ENCODE measurements at places on chromosomes 3 and 15.

DNA sequence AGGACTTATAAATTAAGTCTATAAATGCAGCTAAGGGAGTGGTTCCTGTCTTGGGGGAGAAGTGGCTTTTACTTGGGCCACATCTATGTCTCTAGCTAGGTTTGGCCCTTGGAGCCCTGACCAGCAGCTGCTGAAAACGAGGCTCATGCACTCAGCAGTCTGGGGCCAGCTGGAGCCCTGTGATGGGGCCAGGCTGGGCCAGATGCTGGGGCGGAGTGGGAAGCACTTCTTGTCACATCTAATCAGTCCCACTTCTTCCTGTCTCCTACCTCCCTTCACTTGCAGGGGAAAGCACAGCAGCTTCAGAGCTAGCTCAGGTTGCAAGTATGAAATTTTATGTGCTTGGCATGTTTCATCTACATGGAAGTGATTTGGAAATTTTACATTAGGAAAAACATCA is 209.9 kb upstream of the ROPN1 start:
- DNase-seq = no peak

DNA sequence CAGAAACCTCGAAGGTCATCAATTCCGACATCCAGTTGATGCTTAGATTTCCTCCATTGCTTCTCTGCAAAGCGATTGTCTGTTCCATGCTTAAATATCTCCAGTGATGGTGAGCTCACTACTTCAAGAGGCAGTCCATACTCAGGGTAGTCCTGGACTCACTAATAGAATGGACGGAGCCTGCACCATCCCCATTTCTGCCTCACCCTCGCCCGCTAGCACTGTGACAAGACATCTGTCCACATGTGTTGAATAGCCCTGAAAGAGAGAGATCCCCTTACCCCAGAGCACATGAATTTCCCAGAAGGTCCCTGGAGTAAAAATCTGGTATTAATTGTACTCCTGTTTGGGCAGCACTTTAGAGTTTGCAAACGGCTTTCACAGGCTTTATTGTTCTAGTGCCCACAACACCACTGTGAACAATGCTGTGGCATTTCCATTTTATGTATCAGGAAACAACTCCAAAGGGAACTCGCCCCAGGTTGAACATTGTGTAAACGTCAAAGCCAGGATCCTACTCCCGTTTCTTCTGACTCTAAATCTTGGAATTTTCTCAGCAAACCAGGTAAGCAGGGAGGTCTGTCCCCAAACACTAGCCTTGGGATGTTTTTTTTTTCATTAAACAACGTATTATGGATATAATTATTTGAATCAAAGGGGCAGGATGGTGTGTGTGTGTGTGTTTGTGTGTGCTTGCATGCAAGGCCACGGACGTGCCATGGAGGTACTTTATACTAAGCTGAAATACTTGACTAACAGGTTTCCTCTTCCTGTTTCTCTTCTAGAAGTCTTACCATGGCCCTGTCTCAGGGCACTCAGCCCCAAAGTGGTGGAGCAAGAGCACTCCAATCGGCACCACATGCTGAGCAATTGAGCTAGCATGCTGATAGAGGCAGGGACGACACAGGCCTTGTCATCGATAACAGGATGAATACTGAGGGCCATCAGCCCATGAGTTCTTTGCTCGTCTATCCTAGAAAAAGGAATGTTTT is 198.3 kb downstream of the OPA1 start:
- DNase-seq = no peak

GRCh38 chr15:91331581-91331980 is 231.5 kb downstream of the SV2B start:
- no peak for DNase-seq

DNA sequence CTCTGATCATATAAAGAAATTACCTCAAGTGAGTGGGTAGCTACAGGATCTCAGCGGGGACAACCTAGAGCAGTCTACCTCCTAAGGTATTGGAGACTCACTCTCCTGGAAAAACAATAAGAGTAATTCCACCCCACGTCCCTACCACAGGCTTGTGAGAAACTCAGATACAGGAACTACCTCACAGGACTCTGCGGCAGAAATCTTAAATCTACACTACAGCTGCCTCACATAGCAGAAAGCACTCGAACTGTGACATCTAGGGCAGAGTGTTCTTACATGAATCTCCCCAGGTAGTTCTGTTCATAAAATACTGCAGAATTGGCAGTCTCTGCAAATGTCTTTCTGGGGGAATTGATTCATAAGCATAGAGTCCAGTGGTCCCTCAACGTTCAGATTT is 382.9 kb upstream of the IL12A start:
- no peak for DNase-seq

GRCh38 chr15:26295336-26296085 is 432.4 kb upstream of the ATP10A start:
- DNase-seq = no peak

DNA sequence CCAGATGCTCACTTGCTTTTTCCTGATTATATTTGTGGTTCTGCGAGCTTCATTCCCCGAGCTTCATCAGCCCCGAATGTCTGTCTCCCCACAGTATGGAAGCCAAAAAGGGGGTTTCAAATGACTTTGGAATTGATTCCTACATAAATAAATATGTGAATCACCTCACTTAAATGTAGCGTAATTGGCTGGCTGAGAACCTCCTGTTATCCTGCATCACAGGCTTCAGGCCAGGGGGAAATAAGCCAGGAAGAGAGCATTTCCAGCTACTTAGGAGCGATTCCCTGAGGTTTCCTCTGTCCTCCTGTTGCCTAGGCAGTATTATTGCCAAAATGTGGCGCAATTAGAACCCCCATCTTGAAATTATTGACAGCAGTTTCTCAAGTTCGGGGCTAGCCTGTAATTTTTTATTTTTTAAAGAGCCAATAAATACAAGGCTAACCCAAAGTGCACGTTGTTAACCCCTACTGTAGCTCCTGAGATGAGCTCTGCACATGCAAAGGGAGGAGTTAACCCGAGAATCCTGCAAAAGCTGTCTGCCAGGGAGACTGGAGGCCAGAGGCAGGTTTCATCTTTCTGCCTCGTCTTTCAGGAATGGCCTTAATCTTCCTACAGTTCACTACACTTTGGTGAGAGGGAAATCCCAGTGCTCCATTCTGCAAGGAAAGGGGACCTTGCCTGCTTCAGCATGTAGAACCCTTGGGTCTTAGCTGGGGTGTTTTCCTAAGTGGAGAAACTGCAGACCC is 148.2 kb downstream of the ADAMTS9 start:
- peak; percentile 27 for DNase-seq

GRCh38 chr15:72861354-72861910 is 77.9 kb upstream of the ADPGK start:
- DNase-seq = no peak

DNA sequence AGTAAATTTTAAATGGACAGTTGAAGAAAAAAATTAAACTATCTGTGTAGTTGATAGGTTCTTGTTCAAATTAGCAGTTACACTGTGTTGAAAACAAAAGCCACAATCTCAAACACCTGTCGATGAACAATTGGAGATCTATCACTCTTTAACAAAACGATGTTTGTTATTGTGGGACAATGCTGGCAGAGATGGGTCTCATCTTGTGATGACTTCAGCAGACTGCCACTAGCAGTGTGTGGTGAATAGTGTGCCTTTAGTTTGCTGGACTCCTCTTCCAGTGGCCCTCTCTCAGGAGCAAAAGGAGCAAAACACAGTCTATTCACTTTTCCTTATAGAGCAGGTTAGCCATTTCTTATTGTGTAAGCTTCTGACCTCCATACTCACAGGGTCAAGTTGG is 14.7 kb upstream of the TRIM59 start:
- DNase-seq = no peak

DNA sequence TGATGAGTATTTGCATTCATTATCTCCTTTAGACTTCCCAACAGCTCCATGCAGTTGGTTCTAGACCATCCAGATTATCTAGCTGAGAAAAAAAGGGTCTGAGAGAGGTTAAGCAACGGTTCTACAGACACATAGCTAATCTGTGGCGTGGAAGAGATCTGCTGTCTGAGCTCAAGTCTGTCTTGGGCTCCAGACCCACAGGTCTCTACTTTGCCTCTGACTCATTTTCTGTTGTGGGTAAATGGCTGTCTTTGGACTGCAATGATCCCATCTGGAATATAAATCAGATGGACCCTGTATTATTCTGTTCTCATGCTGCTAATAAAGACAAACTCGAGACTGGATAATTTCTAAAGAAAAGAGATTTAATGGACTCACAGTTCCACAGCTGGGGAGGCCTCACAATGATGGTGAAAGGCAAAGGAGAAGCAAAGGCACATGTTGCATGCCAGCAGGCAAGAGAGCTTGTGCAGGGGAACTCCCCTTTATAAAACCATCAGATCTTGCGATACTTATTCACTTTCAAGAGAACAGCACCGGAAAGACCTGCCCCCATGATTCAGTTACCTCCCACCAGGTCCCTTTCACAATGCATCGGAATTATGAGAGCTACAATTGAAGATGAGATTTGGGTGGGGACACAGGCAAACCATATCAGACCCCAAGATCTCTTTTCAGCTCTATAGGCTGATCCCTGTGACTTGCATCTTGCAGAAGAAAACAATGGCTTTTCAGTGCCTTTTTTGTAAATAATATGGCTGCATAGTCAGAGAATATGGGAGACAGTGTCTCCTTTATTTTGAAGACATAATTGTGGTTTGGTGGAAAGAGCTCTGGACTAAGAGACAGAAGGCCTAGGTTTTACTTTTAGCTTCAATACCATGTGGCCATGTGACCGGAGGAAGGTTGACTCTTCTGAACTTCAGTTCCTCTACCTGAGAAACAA is 24.7 kb downstream of the CEMIP start:
- no peak for DNase-seq

DNA sequence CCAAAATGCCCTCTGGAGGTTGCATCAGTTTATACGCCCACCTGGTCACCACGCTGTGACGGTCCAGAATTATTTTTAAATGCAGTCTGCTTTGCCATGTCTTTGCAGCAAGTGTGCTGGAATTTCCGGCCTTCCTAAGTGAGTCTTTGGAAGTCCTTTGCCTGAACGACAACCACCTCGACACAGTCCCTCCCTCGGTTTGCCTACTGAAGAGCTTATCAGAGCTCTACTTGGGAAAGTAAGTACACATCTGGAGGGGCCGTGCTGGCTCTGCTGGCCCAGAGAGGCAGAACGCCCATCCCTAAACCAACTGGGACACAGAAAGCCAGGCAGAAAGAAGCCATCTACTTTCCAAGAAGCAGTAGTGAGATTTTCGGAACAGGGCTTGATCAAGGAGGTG is 101.8 kb downstream of the LRRK1 start:
- DNase-seq = no peak

DNA sequence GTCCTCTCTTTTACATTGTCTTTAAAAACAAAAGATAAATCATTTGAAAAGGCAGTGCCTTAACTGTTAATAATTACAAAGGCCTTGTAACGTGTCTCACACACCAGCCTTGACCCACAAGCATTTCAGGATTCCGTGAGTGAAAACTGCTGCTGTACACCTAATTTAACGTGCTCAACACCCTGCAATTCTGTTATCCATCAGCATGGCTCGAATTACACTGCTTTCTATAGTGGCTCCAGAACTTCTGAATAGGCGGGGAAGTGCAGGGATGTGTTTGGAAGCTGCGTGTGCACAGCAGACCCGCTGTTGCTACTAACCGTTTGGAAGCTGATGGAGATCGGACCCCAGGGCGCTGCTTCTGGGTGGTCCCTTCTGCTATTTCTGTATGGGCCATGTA is 9.9 kb upstream of the ETFA start:
- no peak for DNase-seq

DNA sequence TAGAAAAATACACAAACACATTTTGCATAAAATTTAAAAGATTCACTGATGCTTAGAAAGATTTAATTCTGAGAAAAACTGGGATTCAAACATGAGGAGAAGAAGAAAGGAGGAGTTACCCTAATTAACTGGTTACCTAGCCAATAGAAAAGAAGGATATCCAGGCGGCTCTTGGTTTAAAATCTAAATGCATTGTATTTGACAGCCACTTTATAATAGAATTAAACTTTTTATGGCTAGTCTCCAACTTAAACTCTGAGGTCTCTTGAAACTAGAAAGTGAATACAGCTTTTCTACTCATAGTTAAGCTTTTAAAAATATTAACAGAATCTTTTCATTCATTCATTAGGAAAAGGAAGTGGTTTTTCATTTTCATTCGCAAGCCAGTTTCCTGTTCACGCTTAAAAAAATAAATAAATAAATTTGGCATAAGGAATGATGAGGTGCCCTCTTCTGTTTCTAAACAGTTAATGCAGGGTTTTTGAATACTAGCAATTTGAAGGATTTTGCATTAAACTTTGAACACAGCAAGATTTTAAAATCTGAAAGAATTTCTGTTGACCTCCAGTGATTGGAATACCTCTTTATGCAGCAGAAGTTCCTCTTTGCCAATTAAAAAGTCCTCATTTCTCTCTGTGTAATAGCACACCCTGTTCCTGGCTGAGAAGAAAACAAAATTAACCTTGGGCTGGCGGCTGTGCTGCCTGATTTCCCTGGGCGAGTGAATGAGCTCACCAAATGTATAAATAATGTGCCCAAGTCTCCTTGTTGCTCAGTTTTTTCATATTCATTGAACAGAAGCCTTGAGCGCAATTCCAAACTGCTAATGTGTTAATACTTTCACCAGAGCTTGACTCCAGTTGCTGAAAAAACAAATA is 105.1 kb downstream of the ZMAT3 start:
- DNase-seq = no peak

GRCh38 chr3:7875925-7876324 is 625.7 kb upstream of the LMCD1 start:
- no peak for DNase-seq

DNA sequence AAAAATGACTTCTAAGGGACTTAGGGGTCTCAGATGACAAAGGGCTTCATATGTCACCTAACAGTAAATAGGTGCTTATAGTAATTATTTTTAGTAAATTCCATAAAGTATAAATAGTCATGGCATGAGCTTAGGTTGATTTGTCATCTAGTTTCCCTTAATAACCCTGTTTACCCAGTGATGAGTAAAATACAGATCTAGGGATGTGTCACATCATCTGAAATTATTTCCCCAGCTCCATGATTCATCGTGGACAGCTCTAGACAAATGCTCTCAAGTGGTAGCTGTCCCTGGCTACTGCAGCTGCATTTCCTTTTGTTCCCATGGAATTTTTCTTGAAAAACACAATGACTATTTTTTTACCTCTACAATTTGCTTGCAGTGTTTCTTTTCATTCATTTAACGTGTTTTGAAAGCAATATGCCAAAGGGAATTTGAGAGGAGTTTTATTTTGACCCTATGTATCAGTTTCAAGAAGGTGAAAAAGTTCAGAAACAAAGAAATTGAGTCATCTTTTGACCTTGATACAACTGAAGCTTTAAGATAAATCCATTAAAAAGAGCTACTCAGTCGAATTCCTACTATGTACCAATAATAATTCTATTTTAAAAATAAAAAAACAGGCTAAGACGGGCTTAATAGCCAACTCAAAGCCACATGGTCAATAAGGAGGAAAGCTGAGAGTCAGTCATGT is 241.6 kb downstream of the KCNMB2 start:
- peak; percentile 7 for DNase-seq

Measured in amniotic stem cell (primary cell).